ENCODE measurements at places on chromosomes 13 and 19.

DNA sequence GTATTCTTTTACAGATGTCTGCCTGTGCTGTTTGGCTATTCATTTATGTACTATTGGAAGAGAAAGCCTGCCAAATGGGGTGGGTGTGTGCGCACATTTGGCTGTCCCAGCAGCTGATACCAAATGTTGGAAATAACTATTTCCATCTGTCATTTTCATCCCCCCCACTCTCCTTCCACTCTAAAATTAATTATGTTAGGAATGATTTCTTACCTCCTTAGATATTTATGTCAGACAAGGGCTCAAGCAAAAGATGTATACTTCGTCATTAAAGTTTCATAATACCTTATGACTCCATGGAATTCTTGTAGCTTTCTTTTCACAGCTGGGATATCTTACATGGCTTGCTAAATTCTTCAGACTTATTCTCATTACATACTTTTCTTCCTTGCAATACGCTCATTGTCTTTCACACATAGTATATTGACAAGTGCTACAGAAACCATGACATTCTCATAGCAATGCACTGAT is 18.6 kb downstream of the ITM2B start:
- peak; percentile 69 for DNase-seq

DNA sequence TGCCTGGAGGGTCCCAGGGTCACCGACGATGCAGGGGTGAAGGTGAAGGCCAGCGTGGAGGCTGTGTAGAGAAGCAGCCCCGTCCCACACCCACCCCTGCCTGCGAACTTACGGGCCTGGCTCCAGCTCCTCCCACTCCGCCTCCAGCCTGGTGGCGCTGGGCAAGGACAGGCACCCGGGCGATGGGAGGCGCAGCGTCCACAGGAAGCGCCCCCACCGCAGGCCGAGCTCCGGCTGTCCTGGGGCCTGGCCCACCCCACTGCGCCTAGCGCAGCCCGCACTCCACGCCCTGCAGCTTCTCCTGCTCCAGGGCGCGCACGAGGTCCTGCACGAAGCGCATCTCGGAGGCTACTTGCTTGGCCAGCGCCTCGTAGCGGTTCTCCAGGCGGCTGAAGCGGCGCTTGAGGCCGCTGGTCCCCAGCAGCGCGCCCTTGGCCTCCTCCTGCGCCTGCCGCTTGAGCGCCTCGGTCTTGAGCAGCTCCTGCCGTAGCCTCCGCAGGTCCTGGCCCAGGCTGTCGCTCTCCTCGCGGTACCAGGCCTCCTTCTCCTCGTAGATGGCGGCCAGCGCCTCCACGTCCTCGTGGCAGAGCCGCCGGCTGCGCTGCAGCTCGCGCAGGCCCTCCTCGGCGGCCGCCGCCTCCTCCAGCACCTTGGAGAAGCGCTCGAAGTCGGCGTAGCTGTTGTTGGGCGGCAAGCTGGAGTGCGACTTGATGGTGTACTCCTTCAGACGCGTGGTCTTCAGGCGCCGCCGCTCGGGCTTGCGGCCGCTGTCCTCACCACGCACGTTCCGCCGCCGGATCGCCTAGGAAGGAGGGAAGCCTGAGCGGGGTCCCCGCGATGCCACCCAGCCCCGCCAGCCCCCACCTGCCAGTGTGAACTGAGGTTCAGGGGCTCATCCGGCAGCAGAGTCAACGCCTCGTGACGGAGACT is 11.8 kb downstream of the DAPK3 start:
- no peak for DNase-seq

GRCh38 chr19:50830266-50831025 is 2.9 kb downstream of the KLK15 start:
- no peak for DNase-seq

DNA sequence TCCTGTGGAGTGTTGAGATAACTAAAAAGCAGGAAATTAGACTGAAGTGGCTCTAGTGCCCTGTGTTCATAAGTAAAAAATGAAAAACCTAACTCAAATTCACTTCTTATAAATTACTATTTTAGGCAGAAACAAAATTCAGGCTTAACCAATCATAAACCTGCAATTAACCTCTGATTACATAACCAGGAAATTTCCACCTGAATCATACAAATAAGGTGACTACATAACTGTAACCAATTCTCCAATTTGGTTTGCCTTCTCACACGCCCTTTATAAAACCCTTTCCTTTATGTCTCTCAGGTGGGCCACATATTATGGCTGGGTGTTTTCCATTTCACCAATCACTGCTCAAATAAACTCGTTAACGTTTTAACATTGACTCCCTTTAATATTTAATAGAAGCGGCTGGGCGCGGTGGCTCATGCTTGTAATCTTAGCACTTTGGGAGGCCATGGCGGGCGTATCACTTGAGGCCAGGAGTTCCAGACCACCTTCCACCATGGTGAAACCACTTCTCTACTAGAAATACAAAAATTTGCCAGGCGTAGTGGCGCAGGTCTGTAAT is 22.9 kb upstream of the ZNF724 start:
- peak; percentile 22 for DNase-seq

DNA sequence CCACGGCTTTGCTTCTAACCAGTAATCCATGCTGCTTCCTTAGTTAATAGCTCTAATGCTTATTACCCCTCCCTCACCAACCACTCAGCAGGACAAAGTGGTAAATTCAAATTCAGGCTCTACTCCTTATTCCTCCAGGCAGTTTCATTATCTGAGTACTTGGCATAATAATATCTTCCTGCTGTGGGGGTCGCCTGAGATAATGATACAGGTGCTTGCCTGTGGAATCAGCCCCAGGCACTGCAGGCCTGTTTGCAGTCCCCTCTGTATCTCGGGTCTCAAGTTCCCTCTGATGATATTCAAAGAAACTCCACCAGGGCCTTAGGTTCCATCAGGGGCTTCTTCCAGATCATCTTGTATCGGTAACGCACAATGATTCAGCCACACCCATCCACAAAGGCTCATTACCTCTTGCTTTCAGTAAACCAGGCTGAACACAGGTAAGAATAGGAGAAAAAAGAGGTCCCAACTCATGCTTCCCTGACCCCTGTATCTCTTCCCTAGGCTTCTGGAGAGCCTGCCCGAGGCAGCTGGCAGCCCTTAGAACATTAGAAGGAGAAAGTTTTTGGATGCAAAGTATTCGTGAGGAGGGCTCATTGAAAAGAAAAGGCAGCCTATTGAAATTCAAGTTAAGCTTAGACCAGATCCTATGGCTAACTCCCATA is 14.3 kb upstream of the FOXO1 start:
- DNase-seq: no peak
